ENCODE measurements at places on chromosomes 4 and X.

DNA sequence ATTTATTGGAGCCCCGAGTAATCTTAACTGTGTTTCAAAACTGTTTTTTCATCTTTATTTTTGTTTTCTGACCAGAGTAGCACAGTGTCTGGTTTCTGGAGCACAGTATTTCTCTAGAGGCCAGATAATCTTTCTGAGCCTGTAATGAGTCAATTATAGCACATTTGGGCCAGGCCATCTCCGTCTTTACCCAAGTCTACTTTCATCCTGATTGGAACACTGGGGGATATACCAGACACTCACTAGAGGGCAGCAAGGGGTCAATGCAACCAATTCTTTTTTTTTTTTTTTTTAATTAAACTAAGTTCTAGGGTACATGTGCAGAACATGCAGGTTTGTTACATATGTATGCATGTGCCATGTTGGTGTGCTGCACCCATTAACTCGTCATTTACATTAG, 282.0 kb downstream of the ARHGAP24 start:
- peak; percentile 34 for DNase-seq

- peak; percentile 86 for DNase-seq
Measured at GRCh38 chrX:136496764-136497555, 432 bp upstream of the HTATSF1 start.

DNA sequence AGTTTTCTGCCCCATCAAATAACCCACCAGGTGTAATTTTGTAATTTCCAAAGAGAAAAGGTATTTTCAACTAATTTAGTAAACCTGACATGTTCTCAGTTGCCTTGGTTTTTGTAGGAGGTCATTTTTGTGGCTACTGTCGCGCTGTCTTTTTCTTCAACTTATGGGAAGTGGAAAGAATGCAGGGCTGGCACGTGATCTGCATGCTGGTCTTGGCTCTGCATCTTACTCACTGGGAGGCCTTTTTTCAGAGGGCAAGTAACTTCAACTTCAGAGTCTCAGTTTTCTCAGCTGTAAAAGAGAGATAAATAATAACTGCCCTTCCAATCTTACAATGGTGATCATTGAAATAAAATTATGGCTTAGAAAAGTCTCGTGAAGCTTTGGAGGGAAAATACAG, 109.9 kb upstream of the SMIM10 start:
- no peak for DNase-seq

GRCh38 chrX:40748977-40749376, 13.6 kb upstream of the MED14 start:
- no peak for DNase-seq

Measured in RKO (cell line).